ENCODE measurements at places on chromosomes 3 and 15.

DNA sequence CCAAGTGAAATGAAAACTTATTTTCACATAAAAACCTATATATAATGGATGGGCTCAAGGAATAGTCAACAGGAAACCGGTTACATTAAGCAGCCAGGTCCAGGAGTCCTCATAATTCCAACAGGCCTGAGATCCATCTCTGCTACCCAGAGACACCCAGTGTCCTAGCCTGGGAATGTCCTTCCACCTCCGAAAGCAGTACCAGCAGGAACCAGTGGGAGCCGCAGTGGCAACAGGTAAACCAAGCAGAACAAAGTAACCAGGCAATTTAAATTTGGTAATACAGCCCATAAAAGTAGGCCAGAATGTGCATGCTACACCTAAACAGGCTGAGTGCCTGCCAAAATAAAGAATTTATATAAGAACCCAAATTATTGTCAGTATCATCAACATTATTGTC, 195.6 kb downstream of the ZBBX start:
- no peak for DNase-seq

- no peak for DNase-seq
These were observed 719.3 kb upstream of the SGO1 start for GRCh38 chr3:20905210-20905805.

DNA sequence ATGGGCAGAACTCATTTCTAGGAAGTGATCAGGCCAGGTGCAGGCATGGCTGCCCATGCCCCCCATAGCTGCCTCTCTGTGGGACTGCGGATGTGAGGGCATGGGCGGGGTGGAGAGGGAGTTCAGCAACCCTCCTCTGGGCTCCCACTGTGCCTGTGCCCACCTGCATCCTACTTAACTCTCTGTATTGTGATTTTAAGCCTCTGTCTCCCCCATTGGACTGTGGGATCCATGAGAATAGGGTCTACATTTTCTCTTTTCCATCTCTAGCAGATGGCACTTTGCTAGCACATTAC, 194.3 kb downstream of the CHST2 start:
- DNase-seq, result no peak

GRCh38 chr3:178129109-178129508, 407.1 kb upstream of the KCNMB2 start:
- no peak for DNase-seq

DNA sequence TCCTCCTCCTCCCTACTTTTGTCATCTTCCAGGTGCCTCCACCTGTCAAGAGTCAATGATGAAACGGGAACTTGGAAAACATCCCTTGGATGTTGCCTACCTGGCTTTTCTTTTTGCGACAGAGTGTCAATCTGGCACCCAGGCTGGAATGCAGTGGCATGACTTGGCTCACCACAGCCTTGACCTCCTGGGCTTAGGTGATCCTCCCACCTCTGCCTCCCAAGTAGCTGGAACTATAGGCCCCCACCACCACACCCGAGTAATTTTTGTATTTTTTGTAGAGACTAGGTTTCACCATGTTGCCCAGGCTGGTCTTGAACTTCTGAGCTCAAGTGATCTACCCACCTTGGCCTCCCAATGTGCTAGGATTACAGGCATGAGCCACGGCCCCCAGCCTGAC, 42.8 kb downstream of the GPR160 start:
- DNase-seq, result no peak

GRCh38 chr3:99248913-99249312, 347.4 kb upstream of the DCBLD2 start:
- no peak for DNase-seq

DNA sequence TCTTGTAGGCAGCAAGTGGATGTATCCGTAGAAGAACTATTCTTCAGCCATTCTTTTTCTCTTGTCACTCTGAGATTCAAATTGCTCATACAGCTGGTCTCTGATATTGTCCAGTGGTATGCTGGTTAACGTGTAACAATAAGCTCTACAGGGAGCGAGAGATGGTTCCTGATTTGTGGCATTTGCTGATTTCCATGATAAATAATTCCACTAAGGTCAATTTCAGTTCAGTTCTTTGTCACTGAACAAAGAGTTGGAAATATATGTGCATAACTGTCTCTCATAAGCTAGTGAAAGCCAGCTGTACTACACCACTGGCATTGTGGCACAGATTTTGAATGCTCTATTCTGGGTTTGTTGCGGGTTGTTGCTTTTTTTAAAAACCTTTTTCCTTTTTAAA, 131.7 kb downstream of the MTHFS start:
- no peak for DNase-seq

- peak; percentile 94 for DNase-seq
These were observed at the start of gene OXSR1 for GRCh38 chr3:38164952-38165721. OXSR1 (plus strand) TSS chr3:38165537; CDS start chr3:38165877, 340 bp downstream.

GRCh38 chr3:42795621-42796181, 8.6 kb downstream of the HIGD1A start:
- no peak for DNase-seq

GRCh38 chr3:43178891-43179366, 73.0 kb upstream of the POMGNT2 start:
- no peak for DNase-seq

DNA sequence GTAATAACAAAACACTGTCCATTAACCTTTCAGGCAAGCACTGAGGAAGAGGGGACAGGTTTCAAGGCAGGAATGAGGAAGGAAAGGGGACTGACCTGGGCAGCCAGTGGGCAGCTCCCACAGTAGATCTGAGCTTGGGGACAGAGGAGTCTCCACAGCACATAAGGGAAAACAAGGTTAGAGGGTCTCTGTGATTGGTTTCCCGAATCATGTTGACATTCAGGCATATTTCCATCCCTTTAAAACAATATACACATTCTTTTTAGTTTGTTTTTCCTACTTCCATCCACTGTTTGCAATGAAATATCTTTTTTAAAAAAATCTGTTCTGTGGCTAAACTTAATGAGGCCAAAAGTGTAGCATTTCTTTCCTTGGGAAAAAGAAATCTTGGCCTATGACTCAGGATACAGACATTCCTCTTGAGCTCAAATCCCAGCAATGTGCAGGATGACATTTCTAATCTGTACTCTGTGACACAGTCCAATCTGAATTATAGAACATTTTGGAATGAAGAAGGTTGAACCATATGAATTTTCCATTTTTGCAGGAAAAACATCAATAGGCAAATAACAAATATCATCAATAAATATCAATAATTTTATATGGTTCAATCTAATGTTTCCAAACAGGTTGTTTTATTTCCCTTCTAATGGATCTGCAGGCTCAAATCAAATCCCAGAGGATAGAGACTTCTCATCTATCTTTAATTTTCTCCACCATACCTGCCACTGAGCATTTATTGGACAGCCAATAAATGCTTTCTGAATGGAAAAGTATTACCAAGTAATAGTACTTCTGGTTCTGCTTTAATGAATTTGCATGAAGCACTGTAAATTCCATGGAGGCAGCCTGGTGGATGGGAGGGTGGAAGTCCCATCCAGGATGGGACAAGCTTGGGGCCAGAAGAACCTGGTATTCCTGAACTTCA, 54.1 kb downstream of the ITGB5 start:
- no peak for DNase-seq

GRCh38 chr15:66252685-66253417, 699 bp downstream of the MEGF11 start:
- no peak for DNase-seq

DNA sequence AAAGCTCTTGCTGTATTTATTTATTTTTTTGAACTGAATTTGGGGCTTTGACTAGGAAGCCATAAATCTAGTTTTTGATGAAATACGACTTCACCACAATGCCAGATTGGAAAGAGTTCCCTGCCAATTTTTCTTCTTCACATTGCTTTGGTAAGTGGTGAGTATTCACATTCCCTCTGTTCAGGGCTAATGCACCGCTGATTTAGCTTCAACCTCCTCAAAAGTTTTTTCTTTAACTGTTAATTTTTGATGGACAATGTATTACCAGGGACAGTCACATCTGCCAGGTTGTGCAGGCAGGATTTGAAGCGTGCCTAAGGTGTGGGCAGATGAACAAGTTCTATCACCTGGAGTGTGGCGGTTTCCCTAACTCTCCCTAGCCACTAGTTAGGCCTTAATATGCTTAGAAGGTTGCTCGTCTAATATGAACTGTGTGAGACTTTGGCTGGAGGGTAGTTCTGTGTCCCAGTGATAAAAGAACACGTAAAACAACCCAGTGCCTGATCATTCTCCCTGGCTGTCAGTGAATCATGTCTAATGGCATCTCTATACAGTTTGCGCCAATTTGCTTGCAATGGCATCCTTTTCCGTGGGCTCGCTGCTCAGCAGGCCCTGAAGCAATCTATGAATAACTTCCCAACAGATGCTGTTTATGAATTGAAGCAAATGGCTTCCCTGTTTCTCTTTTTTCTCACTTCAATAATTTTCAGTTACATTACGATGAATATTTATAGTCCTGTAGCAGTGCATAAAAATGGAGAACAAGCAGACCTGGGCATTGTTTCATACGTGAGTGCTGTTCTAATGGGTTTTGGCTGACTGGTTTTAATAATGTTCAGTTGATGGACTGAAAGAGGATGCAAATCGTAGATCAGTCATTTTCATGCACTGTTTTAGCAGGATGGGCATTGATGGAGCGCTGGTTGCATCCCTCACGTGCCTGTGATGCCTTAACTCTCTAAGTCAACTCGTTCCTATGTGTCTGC, 243.2 kb upstream of the SUCLG2 start:
- no peak for DNase-seq

DNA sequence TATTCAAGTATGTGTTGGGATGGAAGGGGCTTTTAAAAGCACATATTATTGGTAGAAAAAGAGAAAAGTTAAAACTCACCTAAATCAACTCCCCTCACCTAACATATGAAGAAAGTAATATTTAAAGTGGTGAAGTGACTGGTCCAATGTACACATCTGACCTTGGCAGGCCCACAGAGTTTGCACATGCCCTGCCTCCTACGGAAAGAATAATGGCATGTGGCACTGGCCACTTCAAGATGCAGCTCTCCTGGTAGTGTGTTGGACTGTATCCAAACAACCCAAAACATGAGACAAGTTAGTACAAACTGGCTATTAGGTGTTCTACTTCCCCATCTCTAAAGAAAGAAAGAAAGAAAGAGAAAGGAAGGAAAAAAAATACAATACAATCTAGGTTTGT, 117.1 kb downstream of the MECOM start:
- DNase-seq, result no peak
